ENCODE measurements at places on chromosomes 6 and 20.

DNA sequence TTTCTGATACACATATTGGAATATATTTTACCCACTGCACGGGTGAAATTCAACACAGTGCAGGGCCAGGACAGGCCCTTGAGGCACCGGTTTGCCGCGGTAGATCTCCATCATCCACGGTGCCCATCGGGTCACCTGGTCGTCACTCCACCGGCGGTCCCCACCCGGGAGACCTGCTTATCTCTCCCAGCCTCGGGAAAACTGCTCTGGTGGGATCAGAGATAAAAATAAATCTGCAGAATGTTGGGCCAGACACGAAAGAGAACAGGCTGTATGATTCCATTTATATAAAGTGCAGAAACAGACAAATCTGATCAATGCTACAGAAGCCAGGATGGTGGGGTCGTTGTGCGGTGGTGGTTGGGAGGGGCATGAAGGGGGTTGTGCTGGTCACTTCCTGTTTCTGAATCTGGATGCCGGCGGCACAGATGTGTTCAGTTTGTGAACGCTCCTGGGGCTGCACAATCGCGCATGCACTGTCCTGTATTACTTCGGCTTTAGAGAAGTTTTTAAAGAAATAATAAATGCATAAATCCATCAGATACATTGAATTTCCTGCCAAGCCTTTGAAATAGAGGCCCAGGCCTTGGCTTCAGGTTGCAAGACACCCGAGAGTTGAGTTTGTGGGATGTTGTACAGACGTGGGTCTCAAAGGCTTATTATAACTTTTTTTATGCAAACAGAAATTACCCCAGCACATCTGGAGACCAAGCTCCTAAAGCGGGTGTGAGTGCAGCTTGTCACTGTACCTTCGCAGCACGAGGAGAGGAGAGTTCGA lies 54.3 kb downstream of the ANKRD60 start:
- DNase-seq: no peak

GRCh38 chr6:136160250-136160649 lies 89.9 kb downstream of the MTFR2 start:
- no peak for DNase-seq

GRCh38 chr6:95128947-95129346 lies 448.4 kb upstream of the MANEA start:
- no peak for DNase-seq

DNA sequence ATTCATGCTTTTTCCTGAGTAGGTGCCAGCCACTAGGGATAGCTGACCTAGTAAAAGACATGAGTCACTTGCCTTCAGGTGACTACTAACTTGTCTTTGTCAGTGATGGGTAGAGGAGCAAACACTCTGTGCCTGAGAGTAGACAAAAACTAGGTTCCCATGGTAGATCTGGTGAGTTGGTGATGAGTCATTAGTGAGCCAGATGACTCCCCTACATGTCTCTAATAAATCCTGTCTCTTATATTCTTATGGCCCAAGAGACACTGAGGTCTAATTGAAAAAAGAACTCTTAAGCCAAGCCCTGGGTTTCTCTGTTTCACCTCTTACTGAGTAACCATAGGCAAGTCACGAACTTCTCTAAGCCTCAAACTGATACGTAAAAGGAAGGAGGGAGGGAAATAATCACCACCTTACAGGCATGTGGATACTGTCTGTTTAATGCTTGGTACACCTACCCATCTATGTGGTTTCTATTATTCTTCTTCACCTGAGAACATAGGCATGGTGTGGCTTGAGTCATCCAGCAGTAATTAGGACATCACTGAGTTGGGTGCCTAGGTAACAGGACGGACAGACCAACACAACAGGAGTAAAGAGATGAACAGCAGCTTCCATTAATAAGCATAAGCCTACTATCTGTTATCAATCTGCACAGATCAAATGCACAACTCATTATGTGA lies 20.3 kb downstream of the TTPAL start:
- DNase-seq: no peak

- no peak for DNase-seq
These were observed 13.3 kb downstream of the FHL5 start for GRCh38 chr6:96576221-96576620.

GRCh38 chr20:40314278-40314677 lies 374.8 kb downstream of the MAFB start:
- DNase-seq: no peak

DNA sequence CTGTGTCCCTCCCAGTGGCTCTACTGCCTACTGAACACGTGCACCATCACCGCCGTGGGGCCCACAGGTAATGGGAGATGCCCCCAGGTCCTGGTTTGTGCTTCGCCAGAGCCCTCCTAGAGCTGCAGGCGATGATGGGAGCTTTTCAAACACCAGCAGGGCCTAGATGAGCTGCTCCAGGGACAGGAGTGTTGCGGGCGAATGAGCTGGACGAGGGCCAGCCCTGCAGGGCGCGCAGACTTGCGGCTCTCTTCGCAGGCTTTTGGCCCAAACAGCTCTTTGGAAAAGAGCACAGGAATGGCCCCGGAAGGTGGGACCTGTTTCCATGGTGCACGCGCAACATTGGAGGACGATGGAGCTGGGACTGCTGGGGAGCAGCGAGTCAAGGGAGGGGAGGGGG lies 409.3 kb upstream of the SULF2 start:
- peak; percentile 24 for DNase-seq

DNA sequence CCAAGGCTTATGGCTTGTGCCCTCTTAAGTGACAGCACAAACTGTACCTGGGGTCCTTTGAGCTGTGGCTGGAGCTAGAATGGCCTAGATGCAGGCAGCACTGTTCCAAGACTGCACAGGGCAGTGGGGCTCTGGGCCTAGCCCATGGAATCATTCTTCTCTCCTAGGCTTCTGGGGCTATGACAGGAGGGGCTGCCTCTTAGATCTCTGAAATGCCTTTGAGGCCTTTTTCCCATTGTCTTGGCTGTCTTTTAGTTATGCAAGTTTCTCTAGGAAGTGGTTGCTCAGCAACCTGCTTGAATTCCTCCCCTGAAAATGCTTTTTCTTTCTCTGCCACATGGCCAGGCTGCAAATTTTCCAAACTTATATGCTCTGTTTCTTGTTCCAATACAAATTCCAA lies 183.4 kb downstream of the WDR27 start:
- DNase-seq: no peak

DNA sequence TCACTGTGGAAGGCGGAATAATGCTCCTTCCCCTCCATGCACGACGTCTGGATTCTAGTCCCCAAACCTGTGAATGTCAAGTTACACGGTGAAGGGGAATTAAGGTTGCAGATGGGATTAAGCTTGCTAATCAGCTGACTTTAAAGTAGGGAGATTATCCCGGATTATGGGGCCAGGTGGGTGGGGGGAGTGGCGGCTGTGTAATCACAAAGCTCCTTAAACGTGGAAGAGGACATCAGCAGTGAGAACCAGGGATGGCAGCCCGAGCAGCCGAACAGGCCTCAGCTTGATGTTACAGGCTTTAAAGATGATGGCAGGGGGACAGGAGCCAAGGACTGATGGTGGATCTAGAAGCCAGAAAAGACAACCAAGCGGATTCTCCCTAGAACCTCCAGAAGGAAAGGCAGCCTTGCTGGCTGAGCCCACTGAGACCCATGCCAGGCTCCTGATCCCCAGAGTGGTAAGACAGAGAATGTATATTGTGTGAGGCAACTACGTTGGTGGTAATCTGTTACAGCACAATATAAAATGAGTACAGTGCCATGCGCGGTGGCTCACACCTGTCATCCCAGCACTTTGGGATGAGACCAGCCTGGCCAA lies 117.5 kb downstream of the SCML4 start:
- no peak for DNase-seq

- no peak for DNase-seq
These were observed 29.7 kb downstream of the PREX1 start for GRCh38 chr20:48797850-48798747.

- DNase-seq: no peak
These were observed 45.6 kb downstream of the PDE7B start for GRCh38 chr6:135897087-135897486.

- DNase-seq: no peak
These were observed 728 bp downstream of the FUT9 start for GRCh38 chr6:96016334-96017069.

GRCh38 chr6:61833176-61833755 lies 452.8 kb downstream of the KHDRBS2 start:
- no peak for DNase-seq

DNA sequence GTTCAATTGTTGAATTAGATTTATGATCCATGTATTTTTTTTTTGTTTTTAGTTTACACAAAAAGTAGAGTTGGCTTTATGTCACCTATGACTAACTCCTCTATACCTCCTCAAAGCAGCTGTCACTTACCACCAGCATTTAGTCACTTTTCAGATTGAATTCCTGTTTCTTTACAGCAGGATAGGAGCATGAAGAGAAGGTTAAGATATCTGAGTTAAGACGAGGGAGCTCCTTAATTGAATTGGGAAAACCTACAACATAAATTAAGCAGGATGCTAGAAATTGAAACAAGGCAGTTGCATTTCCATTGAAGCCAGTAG lies 237.2 kb downstream of the FARS2 start:
- DNase-seq: no peak

DNA sequence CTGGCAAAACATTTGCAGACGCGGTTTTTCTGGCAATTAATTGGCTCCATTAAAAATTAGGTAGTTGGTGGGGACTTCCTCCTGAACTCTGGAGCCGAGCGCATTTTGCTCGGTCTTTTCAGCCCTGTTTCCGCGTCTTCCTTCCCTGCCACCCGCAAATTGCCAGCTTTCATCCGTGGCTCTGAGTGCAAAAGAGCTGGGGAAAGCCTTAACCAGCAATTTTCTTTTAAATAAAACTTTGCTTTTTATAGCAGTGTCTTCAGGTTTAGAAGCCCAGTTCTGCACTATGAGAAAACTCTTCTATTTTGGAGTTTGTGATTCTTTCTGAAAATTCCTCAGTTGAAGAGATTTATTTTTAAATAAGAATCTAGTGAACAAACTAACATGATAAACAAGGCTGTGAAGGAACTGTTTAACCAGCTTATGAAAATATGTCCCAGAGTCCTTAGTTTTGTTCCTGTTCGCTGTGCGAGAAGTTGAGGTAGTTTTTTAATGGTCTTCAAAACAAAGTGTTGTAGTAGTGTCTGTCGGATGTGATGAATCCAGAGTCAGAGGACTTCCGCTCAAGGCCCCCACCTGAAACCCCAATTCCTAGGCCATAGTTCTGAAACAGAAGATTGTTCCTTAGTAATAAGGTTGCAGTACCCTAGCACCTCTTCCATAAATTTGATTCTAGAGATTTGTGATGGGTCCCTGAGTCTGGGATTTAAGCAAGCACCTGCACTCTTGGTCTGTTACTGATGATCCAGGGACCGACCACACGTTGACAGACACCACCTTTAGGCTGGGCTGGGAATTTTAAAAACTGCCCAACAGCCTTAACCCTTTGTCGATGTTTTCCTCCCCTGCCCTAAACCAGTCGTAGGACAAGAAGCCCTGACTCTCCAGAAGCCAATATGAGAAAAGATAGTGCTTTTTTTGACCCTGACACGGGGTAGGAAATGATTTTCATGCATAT lies 950 bp downstream of the KCTD20 start:
- peak; percentile 26 for DNase-seq

DNA sequence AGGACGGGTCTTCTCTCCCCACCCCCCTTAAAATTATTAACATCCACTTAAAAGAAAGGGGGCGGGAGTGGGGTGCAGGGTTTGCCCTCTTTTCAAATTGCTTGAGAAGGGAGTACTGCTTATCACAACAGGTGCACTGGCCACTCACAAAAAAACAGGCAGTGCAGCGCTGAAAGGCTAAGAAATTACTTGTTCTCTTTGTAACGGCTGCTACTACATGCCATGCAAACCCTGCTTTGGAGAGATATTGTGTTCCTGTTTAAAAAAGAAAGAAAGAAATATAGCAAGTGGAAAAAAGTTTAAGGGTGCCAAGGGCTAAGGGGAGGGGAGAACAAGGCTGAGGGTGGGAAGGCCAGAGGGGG lies 312.7 kb upstream of the JARID2 start:
- DNase-seq: no peak

DNA sequence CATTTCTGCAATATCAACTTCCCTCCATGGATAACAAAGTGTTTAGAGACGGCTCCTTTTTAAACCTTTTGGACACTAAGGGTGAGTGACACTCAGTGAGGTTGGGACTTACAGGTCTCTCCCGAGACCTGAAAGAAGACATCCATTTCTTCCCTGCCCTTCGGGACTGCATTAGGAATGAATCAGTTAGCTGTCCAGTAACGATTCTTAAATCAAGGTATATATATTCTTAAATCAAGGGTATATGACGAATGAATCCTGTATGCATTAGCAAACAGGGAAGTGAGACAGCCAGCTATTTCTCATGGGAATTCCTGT lies 52.9 kb downstream of the EDN1 start:
- no peak for DNase-seq

DNA sequence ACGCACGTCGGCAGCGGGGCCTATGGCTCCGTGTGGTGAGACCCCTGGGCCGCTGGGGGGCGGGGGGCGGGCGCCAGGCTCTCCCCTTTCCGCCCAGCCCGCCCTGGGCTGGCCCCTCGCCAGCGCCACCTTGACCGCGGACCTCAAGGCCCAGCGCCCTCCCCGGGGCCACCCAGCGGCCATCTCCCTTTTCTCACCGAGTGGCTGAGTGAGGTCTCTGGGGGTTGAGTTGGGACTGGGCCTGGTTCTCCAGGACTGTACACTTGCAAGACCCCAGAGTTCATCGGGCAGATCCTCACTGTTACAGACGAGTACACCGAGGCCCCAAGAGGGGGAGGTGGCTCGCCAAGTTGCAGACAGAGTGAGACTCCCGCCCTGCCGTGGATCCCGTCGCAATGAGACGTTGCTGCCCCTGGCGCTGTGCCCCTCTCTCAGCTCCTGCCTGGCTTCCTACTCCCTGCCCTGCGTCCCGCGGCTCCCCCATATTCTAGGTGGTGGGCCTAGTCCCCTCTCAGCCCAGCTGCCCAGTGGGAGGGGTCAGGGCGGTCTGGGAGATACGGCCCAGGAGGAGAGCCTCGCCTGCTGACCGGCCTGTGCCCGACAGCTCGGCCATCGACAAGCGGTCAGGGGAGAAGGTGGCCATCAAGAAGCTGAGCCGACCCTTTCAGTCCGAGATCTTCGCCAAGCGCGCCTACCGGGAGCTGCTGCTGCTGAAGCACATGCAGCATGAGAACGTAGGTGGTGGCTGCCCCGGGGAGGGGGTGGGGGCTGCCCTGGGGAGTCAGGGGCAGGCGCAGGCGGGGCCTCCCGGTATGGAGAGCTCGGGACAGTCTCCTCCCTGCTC lies 576 bp downstream of the MAPK13 start:
- no peak for DNase-seq

- DNase-seq: no peak
These were observed 695.0 kb upstream of the MAP3K7 start for GRCh38 chr6:91281901-91282300.

DNA sequence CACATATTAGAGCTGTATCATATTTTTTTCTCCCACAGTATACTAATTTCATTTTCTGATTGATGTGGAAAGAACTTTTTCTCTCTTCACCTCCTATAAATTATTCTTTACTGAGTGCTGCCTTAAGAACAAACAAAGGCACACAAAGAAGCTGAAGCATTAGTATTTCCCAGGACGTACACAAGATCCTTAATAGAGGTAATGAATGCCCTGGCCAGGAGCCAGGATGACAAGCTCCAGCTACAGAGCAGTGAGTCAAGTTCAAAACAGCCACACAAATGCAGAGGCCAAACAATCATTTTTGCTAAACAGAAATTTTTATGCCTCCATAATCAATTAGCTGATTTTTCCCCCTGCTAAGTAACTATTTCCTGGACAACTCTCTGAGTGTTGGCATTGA lies 639.6 kb downstream of the EPHA7 start:
- DNase-seq: peak; percentile 15
